Activated CD8-positive, alpha-beta memory T cell treated with anti-CD3 and anti-CD28 coated beads, Interleukin-2, amount 10 ng/mL, durations not matched to agents 7 days and 5 days (primary cell): ENCODE measurements at places on chromosomes 3 and 15. TPM values are rescaled to one million over a fixed set of nuclear protein-coding genes. Genes with fewer than 3 reads are reported as not detected.

- no peaks in the 10 kb centered on the region for H3K36me3 ChIP-seq
- no peak overlapping the region for H3K4me3 ChIP-seq
- peaks cover 8% of the 10 kb centered on the region for H3K27me3 ChIP-seq
These were observed 94.7 kb downstream of the LINGO1 start for GRCh38 chr15:77538027-77538451.

- no peaks in the 10 kb centered on the region for H3K36me3 ChIP-seq
- no peak for DNase-seq
- no peak overlapping the region for H3K27ac ChIP-seq
- H3K4me1 ChIP-seq: peaks cover 10% of the 10 kb centered on the region
- H3K27me3 ChIP-seq: peaks cover 4% of the 10 kb centered on the region
These were observed 14.7 kb downstream of the USP50 start for GRCh38 chr15:50531766-50532165.

Gene MELTF
- total RNA-seq: 3.3 TPM

Gene TASOR
- 72.8 TPM for total RNA-seq

Gene PP2D1
- total RNA-seq: not detected

Gene GOLGA8T
- total RNA-seq: 0.77 TPM

Gene GOLGA8Q
- 7.7 TPM for total RNA-seq

Gene PLSCR4
- total RNA-seq: not detected
